ENCODE measurements at places on chromosomes 13 and 19.

DNA sequence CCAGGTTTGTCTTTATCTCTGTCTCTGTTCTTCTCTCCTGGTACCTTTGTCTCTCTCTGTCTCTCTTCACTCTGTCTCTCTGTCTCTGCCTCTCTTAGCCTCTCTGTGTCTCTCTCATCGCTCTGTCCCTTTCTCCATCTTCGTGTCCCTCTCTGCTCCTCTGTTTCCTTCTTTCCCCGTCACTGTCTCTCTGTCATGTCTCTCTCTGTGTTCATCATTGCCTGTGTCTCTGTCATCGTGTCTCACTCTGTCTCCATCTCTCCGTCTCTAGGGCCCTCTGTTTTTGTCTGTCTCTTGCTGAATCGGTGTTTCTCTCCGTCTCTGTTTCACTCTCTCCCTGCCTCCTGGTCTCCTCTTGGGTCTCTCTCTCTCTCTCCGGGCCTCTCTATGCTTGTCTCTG, 2.9 kb upstream of the KCNN4 start:
- no peak for DNase-seq

- no peak for DNase-seq
Observed at GRCh38 chr13:109755551-109755950, 30.8 kb downstream of the IRS2 start.

DNA sequence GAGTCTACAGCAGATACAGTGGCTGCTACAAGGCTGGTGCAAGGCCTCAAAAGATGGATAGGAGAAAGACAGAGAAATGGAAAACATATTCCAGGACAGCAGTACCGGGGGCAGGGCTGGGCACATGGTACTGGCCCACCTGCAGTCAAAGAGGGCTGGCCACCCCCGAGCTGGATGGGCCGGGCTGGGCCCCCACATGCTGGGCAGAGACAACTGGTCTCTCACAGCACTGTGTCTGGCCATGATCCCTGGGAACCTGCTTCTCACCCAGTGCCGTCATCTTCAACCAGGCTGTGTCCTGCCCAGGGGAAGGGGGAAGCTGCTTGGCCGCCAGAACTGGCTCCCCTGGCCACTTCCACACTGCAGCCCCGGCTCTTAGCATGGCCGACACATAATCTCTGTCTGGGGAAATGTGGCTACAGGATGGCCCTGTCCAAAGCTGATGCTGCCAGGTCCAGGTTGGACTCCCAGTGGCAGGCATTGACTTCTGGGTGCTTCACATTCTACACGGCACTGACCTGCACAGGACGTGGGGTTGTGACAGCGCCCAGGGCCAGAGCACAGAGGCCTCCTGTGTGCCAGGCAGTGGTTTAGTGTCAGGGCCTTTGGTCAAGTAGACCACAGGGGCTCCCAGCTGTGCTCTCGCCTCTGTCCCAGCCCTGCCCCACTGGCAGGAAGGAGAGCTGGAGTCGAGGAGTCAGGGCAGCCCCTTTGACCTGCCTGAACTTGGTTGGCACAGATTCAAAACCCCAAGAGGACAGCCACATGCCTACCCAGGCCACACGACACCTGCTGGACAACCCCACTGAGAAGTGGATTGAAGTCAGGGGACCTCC, 21.7 kb downstream of the PEPD start:
- DNase-seq, result no peak

- DNase-seq, result no peak
Observed at GRCh38 chr19:45151821-45152503, 8.8 kb downstream of the NKPD1 start.
